ENCODE measurements at places on chromosomes 4 and X.
A peak's percentile ranks its signal among the peaks of the same experiment; 100 is the strongest.

GRCh38 chr4:44462259-44462658, 13.7 kb upstream of the KCTD8 start:
- no peak for DNase-seq

- no peak for DNase-seq
Observed at GRCh38 chrX:2707334-2707760, 16.3 kb downstream of the CD99 start.

DNA sequence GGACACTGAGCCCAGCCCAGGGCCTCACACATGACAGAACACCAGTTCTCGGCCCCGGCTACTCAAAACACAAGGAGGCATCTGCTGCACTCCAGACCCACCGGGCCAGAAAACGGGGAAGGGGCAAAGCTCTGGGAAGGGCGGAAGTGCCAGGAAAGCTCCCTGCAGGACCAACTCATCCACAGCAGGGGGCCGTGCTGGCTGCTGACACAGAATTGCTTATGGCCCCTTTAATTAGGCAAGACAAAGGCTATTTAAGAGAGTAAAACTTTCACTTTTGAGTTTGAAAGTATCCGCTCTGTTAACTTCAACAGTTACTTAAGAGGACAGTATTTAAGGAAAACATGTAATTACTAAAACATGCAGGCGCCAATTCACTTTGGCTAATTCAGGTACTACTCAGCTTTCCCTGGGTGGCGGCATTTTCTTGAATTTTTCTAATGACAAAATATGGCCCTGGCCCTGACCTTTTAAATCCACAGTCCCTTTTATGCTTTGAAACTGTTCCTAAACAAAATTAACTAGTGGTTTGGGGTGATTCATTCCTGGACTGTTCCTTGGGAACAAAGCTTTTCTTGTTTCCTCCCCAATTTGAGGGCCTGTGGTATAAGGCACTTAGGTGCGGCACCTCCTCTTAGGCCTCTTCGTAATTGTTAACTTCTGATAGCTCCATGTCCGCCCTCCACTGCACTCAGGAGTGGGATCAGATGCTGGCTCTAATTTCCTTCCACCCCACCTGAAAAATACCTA, 40.4 kb downstream of the NSG1 start:
- no peak for DNase-seq

GRCh38 chr4:109296527-109296926, 5.9 kb downstream of the COL25A1 start:
- DNase-seq = no peak

DNA sequence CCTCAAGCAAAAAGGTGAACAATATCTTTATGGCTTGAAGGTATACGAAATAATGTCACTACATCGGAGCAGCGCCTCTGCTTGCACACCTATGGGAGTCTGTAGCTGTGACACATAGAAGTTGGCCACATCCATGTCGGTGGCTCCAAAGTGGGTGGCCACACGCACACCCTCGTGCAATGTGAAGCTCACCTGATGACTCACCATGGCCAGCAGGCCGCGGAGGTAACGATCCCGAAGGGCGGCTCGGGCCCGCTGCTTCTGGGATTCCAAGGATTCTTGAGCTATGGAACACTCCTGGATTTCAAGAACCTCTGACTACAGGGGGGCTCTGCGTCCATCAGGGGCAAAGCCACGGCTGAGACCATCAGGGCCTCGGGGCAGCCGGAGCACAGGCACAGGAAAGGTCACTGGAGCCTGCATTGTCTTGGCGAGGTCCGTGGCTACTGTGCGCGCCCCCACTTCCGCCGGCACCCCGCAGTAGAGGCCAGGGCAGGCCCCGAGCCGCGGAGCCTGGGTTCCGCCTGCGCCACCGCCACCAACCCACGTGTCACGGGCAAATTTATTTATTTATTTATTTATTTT, 25.2 kb downstream of the NYX start:
- DNase-seq = no peak

DNA sequence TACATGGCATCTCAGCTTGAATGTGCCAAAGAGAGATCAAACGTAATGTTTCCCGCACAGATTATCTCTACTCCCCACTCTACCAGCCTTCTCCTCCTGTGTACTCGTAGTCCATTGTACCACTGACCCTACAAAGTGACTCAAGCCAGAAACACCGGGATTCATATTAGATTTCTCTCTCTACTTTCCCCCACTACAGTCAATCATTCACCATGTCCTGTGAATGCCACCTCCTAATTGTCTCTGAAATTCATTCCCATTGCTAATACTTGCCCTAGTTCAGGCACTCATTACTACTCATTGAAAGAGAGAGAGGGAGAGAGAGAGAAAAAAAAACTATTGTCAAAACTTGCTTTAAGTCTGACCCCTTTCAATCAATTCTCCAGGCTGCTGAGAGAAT, 78.2 kb upstream of the LHFPL1 start:
- DNase-seq = no peak

GRCh38 chr4:163048447-163048846, 118.2 kb downstream of the NAF1 start:
- DNase-seq = peak; percentile 34

GRCh38 chrX:1535241-1536041, 1.5 kb downstream of the P2RY8 start:
- DNase-seq = no peak

Measured in erythroblast (primary cell).